CD4-positive, alpha-beta T cell treated with Interferon gamma for 1 hour (primary cell): ENCODE measurements at places on chromosomes 13 and 19.

GRCh38 chr13:50809133-50810090 lies 34.1 kb downstream of the DLEU7 start:
- DNase-seq: no peak

DNA sequence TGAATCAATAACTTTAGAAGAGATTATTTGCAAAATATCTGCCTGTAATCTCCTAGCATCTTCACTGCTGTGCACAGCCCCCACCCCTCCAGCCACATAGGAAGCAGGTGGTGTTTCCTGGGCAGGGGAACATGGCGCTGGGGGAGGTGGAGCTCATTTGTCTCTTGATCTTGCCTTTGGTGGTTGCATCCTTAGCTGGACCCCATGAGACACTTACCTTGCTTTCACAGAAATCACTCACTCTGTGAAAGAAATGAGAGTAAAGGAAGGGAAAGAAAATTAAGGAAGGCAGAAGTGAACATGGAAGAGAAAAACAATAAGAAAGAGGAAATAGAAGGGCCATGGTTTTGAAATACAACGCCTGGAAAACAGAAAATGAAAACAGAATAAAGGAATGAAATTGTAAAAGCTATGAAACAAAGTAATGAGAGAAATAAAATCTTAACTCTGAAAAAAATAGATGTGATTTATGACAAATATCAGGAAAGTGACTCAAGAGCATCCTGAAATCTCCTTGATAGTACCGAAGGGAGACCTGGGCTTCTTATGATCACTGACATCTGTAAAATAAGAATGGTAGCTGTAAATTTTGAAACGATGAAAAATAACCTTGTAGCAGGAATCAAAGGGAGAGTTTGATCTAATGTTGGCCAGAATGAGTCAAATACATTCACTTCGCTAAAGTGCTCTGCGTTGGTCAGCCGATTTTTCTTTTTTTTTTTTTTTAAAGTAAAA lies 17.2 kb upstream of the RNASEH2B start:
- DNase-seq: peak; percentile 39

GRCh38 chr19:39372941-39373340 lies 18.0 kb downstream of the PAF1 start:
- no peak for DNase-seq

- DNase-seq: no peak
Measured at GRCh38 chr13:112161521-112162301, 94.8 kb downstream of the SOX1 start.

DNA sequence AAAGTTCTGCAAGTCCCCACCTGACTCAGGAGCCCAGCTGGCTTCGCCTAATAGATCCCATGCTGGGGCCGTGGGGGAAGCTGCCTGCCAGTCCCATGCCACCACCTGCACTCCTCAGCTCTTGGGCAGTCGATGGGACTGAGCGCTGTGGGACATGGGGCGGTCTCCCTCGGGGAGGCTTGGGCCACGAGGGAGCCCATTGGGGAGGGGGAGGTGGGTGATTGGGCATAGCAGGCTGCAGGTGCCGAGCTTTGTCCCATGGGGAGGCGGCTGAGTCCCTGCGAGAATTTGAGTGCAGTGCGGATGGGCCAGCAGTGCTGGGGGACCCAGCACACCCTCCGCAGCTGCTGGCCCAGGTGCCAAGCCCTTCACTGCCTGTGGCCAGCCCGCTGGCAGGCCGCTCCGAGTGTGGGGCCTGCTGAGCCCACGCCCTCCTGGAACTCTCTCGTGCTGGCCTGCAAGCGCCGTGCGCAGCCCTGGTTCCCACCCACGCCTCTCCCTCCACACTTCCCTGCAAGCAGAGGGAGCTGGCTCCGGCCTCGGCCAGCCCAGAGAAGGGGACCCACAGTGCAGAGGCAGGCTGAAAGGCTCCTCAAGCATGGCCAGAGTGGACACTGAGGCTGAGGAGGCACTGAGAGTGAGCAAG lies 467.3 kb downstream of the IRS2 start:
- no peak for DNase-seq
